ENCODE measurements at places on chromosomes 7 and 10.

- no peak for DNase-seq
Observed at GRCh38 chr10:117987244-117987909, 59.4 kb downstream of the RAB11FIP2 start.

GRCh38 chr10:71432956-71433767, 36.4 kb downstream of the CDH23 start:
- DNase-seq = no peak

DNA sequence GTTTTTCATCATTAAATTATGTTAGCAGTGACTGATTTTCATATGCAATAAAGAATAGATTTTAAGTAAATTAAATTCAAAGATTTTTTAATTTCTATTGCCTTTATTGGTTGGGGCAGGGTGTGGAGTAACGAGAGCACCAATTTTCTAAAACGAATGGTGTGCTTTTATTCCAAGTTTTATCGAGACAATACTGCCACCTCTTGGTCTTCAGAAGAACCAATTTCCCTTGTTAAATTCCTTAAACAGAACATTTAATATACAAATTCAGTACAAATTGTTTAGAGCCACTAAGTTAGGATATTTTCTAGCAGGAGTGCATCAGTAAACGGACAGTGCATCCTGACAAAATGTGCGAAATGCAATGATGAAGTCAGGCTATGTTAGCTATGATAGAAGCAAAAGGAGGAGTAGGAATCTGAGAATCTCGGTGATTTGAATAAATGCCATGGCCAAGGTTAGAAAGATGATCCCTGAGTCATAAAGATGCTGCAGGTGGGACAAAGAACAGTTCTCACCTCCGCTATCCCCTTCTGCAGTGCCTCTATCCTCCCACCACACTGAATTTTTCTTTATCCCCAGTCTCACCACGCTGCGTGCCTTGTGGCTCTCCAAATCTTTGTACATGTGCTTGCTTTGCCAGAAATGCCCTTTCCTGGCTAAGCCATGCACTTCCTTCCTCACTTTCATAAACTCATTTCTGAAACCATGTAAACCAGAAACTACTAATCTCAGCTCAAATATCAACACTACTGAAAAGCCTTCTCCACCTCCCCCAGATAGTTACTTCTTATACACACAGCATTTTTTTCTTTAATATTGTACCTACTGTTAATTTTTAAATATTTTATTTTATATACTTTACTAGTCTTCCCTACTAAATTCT, 31.9 kb upstream of the AGBL3 start:
- DNase-seq = no peak

DNA sequence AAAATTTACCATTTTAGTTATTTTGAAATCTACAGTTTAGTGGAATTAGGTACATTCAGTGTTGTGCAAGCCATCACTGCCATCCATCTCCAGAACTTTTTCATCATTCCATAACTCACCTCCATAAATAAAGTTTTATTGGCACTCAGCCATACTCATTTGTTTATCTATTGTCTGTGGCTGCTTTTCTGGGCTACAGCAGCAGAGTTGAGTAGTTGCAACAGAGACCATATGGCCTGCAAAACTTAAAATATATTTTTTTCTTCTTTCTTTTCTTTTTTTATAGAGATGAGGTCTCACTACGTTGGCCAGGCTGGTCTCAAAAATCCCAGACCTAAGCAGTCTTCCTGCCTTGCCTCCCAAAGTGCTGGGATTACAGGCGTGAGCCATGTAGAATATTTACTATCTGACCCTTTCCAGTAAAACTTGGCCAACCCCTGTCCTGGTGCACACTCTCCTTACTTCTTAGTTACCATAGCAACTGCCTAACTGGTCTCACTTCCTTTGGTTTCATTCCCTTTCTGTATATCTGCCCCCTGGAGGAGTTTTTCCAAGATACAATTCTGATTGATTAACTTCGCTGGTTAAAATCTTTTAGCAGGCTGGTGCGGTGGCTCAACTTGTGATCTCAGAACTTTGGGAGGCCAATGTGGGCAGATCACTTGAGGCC, 133.2 kb downstream of the CUX1 start:
- no peak for DNase-seq

DNA sequence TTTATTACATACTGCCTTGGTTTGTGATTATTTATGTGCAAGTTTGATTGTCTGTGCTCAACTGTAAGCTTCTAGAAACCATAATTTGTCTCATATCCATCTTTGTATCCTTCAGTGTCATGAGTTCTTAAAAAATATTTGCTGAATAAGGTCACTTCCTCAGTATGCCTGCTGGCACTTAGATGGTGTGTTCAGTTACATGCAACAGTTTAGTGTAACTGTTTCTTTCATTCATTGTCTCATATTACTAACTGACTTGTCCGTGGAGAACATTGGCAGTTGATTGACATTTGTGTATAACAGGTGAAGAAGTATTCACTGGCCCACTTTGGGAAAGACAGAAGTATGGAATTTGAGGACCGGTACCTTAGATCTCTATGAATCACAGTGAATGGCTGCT, 236.9 kb downstream of the PRKG1 start:
- no peak for DNase-seq

DNA sequence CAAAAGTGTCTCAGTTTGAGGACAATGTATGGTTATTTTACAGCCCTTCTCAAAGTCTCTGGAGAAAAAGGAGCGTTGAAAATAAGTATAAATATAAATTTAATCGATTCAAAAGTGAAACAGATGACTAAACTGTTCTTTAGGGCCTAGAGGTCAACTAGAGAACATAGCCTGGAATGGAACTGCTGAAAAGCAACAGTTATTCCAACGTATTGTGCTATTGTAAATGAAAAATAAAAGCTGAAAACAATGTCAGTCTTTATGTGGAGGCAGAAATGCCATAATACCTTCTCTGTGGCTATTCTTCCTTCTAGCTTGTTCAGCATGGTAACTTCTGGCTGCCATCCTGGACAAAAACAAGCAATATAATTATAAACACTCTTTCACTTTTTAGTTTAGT, 362.5 kb downstream of the ARL4A start:
- no peak for DNase-seq

DNA sequence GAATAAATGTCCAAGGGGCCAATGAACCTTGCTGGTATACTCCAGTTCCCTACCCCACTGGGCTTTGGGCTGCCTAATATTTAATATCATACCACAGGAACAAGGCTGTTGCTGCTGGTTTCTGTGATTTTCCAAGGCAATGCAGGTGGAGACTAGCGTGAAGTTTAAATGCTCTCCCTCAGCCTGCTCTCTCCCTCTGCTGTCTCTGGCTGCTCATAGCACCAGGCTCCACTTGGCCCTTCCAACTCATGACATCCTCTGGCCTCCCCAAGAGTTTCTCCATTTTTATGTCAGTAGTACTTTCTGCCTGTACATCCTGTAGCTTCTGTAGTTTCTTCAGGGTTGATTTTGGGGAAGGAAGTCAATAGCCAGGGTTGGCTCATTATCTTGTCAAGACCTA, 103.5 kb downstream of the LHFPL3 start:
- no peak for DNase-seq

- DNase-seq = no peak
Observed at GRCh38 chr10:1343176-1343575, 287.0 kb downstream of the WDR37 start.

GRCh38 chr7:151017953-151018420, 6.3 kb downstream of the ATG9B start:
- DNase-seq = peak; percentile 64

GRCh38 chr7:143374561-143374960, 6.6 kb upstream of the ZYX start:
- DNase-seq = no peak

DNA sequence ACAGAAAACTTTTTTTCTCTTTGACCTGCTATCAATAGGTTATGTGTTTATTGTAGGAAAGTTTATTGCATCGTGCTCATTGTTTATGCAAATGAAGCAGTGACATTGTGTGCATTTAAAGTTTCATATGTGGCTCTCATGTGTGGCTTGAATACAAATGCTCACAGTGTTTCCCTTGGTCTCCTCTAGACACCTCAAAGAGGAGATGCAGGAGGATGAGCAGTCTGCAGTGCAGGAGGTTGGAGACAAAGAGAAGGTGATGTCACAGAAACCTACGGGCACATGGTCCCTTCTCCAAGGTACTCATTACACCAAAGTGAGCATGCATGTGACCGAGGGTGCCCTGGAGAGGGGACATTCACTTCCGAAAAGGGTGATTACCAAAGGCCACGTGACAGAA, 430.2 kb downstream of the INHBA start:
- DNase-seq = no peak

- DNase-seq = no peak
Observed at GRCh38 chr7:78714356-78714755, 739.1 kb downstream of the MAGI2 start.

- no peak for DNase-seq
Observed at GRCh38 chr7:151351027-151351426, 9.4 kb downstream of the NUB1 start.

- DNase-seq = no peak
Observed at GRCh38 chr10:17427666-17428350, 26.6 kb downstream of the ST8SIA6 start.

- no peak for DNase-seq
Observed at GRCh38 chr7:21256310-21256877, 171.5 kb upstream of the SP4 start.

- no peak for DNase-seq
Observed at GRCh38 chr10:32060347-32060746, 4.1 kb upstream of the KIF5B start.

DNA sequence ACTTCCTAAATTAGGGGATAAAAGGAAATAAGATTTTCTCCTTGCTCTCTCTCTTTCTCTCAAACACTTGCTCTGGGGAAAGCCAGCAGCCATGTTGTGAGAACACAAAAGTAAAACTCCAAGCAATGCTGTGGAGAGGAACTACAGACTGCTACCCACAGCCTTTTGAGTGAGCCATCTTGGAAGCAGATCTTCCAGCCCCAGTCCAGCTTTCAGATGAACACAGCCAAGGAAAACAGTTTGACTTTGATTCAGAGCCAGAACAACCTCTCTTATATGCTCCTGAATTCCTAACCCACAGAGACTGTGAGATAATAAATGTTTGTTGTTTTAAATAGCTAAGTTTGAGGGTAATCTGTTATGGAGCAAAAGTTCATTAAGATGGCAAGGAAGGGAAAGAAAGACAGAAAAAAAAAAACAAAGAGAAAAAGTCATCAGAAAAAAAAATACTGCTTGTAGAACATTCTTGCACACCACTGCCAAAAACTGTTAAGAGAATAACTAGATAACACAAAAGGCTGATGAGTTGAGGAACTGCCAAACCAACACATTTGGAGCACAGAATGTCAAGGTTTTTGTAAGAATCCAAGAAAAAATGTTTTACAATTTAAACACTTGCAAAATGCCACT, 20.9 kb upstream of the PRKAR2B start:
- no peak for DNase-seq

DNA sequence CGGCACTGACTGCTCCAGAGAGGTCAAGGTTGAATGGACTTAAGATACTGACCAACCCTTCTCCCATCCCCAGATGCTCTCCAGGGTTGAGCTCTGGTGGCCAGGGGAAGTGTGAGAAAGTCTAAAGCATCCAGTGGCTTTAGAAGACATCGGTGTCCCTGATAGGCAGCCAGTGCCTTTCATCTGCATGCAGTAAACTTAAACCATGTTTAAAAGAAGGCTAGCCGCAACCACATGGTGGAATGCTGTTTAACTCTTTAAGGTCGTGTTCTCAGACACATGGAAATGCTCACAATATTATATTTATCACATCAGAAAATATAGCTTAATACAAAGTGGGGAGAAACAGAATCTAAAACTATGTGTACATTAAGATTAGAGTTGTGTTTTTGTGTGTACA, 137.0 kb downstream of the CNNM2 start:
- no peak for DNase-seq

GRCh38 chr7:136167991-136168390, 190.8 kb upstream of the MTPN start:
- no peak for DNase-seq

DNA sequence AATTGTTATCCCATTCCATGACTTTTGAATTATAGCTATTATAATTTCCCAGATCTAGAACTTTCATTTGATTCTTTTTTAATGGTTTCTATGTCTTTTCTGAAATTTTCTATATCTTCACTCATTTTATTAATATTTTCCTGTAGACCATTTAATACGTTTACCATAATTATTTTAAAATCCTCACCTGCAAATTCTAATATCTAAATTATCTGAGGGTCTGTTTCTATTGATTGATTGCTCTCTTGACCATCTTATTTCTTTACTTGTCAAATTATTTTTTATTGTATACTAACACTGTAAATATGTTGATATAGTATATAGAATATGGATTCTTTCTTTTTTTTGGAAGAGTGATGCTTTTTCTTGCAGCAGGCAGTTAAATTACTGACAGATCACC, 229.3 kb upstream of the CTBP2 start:
- DNase-seq = no peak

DNA sequence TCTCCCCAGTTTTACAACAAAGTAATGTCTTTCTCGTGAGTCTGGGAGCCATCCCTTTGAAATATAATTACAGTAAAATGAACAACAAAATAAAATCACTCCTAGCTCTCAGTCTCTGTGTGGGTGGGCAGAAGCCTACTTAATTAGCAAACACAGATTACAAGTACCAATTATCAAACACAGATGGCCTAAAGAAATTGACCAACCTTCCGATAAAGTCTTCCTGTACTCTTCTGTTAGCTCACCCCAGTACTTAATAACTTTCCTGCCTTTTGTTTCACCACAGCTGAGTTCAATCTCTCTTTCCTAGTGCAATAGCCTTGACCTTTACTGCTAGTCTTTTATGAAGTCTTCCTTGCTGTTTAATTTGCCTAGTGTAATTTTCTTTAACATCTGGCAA, 719.2 kb upstream of the MBL2 start:
- DNase-seq = no peak

- DNase-seq = no peak
Observed at GRCh38 chr10:122204691-122205489, 66.2 kb upstream of the BTBD16 start.

GRCh38 chr7:95658676-95659075, 62.4 kb upstream of the PDK4 start:
- no peak for DNase-seq

DNA sequence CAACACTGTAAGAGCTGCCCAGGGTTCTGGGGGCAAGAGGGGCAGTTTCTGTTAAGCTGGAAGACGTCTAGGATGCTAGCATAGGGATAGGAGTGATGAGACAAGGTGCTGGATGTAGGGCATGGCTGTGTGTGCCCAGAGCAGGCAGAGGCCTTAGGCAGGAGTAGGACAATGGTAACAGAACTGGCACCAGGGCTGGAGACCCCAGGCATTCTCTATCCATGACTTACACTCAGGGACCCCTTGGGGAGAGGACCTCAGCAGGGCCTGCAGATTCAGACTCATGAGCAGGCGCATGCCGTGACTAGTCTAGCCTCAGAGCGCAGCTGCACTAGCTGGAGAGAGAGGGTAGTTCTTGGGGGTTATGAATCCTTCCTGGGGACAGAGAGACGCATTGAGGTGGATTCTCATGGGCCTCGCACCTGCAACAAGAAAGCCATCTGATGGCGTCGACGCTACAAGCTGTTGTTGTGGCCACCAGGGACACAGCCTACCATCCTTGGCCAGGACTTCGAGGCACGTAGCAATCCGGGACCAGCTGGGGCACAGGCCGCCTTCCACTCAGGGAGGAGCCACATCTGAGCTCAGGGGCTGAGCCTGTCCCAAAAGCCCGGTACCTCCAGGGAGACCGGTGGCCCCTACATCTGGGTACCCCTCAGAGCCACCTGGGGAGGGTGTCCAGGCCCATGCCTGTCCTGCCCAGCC, 474.1 kb downstream of the PTPRN2 start:
- DNase-seq = no peak

- DNase-seq = no peak
Observed at GRCh38 chr7:80896906-80897598, 21.8 kb downstream of the SEMA3C start.

Measured in stimulated activated CD4-positive, alpha-beta T cell treated with anti-CD3 and anti-CD28 coated beads, TNF-alpha, amount 100 ng/mL, for 24 hours (primary cell).